ENCODE measurements at places on chromosomes 5 and 9.

DNA sequence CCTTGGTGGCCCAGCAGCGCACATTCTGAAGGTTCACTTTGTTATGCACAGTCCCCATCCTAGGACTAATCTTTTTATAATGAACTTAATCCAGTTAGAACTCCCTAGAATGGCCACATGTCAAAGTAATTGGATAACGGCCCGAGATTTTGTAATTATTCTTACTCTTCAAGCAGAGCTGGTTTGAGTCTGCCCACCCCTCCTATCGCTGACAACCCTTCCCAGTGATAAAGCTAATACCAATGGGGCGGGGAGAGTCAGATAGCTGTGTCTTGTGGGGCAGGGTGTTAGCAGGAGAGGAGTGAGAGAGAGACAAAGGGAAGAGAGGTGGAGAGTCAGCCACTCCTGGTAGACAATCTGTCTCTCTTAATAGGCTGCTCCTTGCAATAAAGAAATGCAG, 356.9 kb downstream of the SLIT3 start:
- no peak for DNase-seq

DNA sequence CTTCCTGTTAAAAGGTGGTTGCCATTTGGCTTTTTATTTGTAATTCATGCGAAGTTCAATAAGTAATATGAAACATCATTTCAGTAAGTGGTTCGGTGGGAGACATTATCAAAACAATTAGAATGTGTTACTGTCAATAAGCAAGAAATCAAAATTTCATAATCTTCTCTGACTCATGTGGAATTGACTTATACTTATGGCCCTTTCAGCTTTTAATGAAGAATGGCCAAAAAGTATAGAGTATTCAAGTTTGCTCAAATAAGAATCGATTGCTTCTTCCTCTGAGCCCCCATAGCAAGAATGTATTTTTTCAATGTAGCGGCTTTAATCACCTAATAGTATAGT, 174.5 kb downstream of the AOPEP start:
- no peak for DNase-seq

DNA sequence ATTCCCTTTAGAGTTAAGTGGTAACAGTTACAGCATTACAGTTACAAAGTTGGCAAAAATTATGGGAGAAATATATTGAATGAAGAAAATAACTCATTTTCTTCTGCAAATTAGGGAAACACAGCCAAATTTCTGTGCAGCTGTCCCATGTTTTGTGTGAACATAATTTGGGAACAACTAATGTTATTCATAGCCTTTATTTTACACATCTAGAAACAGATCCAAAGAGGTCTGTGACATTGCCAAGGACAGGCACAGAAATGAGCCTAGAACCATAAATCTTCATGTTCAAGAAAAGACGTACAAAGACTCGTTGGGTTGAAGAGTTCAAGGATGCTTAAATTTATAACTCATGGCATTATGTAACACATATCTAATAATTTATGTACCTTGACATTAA, 114.1 kb upstream of the TXNDC8 start:
- no peak for DNase-seq

DNA sequence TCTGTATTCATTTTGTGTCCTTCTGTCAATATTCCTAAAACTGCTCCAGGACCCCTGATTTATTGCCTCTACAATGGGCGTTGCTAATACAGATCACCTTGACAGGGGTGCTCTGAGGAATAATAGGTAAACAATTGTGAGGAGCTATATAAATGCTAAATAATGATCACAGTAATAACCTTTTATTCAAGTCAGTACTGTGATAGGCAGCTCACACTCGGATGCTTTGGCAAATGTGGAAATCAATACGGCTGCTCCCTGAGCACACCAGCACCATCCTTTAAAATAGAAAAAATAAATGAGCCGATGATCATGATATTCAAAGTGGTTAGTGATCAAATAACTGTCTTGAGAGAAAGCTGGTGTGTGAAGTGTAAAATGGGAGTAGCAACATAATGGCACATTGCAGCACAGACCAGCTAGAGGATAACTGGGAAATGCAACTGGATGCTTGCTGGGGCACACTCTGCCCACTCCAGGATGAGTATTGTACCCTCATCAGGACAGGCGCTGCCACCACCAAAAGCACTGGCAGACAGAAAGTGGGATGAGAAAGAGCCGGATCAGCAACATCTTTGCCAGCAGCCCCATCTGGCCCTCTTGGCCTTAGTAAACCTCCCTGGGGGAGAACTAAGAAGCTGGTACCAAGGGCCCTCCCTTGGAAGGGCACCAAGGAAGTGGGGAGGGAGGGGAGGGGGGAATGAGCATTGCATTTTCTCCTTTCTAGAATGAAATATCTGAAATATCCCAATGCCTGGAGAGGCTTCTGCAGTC, 69.4 kb upstream of the SPATA31D4 start:
- no peak for DNase-seq

DNA sequence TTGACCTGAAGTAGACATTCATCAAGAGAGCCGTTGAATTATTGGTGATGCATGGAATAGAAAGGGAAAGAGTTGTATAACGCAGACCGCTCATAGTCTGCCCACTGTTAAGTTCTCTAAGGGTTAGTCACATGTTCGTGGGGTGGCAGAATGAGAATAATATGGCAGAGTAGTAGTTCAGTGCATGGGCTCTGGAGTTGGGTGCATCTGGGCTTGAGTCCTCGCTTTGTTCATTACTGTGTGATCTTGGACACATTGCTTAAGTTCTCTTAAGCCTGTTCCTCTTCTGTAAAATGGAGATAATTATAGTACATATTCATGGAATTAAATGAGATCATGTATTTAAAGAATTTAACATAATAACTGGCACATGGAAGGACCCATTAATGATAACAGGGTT, 23.6 kb downstream of the TNPO1 start:
- no peak for DNase-seq

DNA sequence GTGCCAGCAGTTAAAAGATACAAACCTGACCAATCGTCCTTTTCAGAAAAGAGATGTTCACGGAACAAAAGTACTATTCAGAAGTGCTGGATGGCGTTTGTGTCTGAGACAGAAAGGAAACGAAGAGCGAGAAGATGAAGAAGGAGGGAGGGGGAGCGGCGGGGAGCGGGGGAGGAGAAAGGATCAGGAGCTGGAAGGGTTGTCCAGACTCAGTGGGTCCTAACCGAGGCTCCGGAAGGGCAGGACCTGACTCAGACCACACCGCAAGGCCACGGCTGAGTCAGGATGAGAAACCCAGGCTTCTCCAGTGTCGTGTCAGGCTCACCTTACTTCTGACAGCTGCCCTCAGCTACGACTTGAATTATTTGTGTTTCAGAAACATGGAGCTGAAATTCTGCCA, 46.2 kb downstream of the PAX5 start:
- no peak for DNase-seq

- DNase-seq = no peak
These were observed 410.1 kb downstream of the MAT2B start for GRCh38 chr5:163915481-163915961.

DNA sequence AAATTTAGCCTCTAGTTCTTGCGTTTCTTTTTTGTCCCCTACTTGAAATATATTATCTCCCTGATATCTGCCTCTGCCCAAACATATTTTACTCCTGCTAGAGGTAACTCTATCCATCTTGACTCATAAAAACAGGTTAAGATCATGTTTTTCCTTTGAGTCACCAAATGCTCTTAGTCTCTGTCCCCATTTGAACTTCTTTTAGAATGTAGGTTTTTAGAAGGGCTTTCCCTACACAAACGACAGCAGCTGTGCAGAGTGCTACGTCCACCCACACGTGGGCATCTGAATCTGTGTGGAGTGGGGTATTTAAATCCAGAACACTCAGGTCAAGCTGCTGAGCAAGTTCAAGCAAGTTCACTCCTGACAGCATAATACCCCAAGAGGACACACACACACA, 2.2 kb downstream of the HSD17B3 start:
- no peak for DNase-seq

DNA sequence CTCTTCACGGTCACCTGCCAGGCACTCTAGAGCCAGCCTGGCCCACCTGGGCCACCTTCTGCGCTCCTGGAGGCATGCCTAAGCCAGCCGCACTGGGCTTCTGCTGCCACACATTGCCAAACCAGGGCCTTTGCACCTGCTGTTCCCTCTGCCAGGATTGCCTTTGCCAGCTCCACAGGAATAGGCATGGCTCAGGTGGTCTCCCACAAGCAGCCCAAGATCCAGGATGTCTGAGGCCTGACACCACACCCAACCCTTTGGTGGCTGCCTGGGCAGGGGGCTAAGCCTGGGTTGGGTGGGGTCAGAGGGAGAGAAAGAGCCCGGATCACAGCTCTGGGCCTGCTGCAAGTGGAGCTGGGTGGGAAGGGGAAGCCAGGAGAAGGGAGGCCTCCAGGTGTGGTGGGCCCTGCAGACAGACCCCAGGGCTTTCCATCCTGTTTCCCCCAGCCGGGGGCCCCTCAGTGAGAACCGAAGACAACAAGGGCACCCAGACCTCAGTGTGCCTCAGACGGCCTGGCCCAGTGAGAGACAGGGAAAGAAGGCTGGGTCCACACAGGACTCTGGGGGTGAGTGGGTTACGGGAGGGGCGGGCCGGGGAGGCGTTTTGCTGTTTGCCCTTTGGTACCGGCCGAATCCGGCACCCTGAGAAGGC, 672 bp upstream of the SUSD3 start:
- no peak for DNase-seq

DNA sequence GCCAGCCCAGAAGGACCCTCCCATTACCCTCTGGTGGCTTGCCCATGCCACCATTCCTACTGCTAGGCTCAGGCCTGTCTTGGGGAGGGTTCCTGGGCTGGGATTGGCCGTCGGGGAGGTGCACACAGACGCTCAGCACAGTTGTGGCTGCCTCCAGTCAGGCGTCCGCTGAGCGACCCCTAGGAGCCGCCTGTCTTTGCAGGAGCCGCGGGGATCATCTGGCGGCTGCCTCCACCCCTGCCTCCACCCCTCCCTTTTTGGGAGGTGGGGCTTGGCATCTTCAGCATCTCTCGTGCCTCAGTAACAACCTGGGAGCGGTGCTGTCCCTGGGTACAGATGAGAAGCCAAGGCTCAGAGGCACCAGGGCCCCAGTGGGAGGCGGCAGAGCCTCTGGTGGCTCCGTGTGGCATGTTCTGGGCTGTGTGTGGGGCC, 39.6 kb downstream of the RXRA start:
- no peak for DNase-seq

DNA sequence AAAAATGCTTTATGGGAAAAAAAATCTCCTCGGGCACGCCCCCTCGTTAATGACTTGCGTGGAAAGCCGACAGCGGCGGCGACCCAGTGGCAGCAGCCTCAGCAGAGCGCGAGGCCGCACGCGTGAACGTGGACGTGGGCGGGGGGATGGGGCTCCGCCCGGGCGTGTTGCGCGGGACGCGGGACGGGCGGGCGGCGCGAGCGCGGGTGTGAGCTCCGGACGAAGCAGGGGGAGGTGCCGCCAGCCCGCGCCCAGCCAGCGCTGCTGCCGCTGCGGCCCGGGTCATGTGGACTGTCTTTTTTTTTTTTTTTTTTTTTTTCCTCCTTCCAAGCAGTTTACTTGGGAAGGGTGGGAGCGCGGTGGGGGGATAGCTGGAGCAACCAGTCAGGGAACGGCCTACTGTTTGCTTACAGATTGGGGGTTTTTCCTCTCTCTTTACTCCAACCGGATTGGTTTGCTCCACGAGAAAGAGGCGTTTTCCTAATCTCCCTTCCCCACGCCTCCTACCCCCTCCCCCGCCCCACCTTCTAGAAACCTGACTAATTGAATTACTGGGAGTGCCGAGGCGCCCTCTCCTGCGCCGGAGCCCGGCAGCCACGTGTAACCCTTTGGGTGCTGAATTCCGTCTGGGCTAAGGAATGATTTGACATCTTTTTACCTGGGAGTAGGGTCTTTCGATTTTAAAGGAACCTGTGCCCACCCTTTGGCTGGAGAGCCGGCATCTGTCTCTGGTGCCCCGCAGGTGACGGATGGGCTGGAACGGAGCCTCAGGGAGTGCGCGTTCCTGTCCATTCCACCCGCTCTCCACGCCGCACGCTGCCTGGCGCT, 1.7 kb upstream of the EFNA5 start:
- no peak for DNase-seq

DNA sequence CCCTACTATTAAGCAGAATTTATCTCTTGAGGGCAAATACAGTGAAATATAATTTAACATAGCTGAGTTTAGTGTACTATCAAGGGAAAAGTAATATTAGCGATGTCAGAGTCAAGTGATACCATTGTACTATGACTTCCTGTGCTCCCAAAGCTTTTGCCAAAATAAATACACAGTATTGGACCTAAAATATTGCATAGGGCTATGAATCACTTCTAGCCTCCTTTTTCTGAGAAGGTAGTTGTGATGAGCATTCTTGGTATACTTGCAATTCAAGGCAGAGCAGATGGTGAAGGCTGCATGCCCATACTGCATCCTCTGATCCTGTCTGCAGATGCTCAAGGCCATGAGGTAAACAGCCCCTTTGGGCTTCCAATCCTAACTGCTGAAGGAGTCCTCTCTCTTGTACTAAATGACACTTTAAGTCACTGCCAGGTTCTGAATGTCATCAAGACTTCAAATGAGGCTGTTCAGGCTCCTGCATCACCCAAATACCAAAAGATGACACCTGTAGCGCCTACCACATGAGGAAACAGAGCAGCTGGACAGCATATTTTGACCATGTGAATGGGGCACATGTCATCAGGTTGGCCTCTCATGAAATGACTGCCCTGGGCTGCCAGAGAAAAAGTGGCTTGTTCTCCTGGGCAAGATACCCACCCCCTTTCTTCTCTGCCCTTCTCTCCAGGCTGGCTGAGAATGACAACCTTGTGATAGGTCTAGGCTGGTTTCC, 29.7 kb upstream of the PPP2CA start:
- no peak for DNase-seq

DNA sequence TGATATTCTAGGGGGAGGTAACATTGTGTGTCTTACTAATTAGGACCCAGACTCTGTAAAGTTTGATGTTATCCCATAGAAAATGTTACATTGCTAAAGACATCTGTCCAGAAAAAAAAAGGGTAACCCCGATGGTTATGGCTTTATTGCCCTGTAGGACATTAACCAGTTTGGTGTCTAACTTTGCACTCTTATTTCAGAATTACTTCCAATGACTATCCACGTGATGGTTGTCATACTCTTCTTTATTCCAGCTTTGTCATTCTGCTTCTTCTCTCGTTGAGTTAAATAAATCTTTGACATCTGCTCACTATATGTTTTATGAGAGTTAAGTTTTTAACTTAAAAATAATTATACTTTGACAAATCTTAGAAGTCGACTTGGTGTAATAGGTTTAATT, 180.4 kb upstream of the ANKRD55 start:
- DNase-seq = no peak

GRCh38 chr5:10735569-10736276, 25.3 kb downstream of the DAP start:
- DNase-seq = no peak

DNA sequence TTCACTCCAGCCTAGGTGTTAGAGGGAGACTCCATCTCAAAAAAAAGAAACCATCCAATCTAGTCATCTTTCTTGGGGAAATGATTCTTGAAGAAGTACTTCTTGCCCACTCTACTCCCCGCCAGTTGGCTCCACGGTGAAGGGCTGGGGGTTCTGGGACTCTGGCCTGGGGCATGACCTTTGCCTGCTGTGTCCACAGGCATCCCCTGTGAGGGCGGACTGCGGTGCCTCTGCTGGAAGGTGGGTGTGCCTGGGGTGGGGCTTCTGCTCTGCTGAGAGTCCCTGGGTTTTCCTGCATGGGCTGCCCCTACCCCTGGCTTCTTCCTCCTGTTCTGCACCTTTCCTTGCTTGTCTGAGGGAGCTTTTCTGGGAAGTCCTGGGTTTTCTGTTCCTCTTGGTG, 3.5 kb downstream of the TBC1D13 start:
- no peak for DNase-seq
